ENCODE measurements at places on chromosomes 16 and 17.
A peak's percentile ranks its signal among the peaks of the same experiment; 100 is the strongest.

GRCh38 chr16:85366031-85366763 lies 246.9 kb upstream of the GSE1 start:
- no peak for DNase-seq

GRCh38 chr16:77168901-77169300 lies 22.1 kb upstream of the MON1B start:
- DNase-seq = no peak

DNA sequence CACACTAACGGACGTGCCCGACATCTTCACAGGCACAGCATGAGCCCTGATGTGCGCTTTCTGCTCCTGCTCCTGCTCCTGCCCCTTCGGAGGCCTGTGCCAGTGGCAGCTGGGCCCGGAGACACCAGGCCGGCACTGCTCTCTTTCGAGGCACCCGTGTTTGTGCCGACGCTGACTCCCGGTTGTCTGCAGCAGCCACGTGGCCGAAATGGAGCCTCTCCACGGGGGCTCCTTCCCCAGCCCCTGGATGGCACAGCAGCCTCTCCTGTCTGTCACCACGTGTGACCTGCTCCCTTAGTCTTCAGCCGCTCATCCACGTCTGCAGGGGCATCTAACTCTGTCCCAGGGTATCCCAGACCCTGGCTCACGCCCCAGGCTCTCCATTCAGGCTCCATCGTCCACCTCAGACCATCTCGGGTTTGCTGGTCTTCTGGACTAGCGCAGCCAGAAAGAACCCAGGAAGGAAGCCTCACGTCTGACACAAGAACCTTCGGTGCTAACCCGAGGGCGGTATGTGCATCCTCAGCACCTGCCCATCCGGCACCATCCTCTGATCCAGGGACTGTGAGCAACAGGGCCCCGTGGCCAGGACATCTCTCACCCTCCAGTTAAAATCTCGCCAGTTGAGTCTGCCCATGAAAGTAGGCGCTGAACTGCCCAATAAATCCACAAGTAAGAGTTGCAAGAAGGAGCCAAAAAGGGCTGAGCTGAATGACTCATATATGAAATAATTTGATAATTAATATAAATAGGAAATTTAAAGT lies 4.2 kb upstream of the RPH3AL start:
- no peak for DNase-seq

GRCh38 chr17:60695960-60696359 lies 18.3 kb downstream of the BCAS3 start:
- DNase-seq = no peak

- DNase-seq = no peak
These were observed 523.6 kb downstream of the GRIN2A start for GRCh38 chr16:9658586-9658985.

DNA sequence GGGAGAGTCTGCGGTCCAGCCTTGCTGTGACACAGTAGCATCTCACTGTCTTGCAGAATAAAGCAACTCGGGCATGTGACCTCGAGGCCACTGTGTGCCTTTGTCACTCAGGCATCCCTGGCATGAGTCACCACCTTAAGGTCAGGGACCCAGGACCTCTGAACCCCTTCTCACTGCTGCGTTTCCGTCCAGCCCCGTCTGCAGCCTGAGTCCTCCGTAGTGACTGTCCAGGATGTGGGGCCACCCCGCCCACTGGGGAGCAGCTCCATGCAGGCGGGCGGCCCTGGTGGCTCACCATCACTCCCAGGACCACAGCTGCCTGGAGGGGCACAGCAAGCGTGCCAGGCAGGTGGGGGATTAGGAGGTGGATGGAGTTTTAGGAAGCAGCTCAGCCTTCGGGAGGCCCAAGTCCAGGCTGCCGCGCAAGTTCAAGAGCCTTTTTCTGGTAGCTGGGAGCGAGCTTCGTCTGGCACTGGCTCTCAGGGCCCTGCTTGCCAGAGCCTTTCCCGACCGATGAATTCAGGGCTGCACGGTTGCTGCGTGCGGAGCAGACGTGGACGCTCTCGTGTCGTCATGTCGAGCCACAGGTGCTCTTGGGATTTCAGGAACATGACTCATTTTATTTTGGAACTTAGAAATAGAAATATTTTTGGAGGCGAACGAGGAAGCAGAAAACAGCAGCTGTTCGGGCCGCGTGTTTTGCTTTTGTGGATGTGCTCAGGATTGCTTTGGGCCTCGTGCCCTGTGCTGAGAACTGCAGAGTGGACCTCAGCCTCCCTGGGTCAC lies 16.8 kb downstream of the KCTD5 start:
- DNase-seq = no peak

DNA sequence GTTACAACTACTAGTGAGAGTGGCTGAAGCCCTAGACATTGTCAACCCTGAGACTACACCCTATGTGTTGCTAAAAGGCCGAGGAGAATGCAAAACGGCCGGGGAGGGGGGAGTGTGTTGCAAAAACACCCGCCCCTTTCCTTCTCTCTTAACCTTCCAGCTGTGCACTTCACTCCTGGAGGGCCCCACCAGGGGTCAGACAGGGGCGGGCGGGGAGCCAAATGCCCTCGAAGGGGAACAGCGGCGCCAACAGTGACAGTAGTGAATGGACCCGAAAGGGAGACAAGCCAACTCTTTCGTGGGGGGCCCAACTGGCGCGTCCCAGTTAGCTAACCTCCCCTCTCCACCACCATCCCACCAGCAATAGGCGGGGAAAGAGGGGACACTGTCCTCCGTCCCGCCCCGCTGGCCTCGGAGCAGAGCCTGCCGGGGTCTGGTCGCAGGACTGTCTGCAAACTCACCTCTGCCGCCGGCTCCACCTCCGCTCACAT lies 352 bp downstream of the MARF1 start:
- DNase-seq = peak; percentile 74

DNA sequence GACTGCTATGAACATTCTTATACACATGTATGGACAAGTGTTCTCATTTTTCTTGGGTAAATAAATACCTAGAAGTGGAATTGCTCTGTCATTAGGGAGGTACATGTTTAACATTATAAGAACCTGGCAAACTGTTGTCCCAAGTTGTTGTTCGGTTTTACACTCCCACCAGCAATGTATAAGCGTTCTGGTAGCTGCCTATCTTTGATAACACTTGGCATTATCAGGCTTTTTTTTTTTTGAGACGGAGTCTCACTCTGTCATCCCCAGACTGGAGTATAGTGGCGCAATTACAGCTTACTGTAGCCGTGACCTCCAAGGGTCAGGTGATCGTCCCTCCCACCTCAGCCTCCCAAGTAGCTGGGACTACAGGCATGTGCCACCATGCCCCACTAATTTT lies 16.3 kb downstream of the ATAD5 start:
- DNase-seq = no peak

DNA sequence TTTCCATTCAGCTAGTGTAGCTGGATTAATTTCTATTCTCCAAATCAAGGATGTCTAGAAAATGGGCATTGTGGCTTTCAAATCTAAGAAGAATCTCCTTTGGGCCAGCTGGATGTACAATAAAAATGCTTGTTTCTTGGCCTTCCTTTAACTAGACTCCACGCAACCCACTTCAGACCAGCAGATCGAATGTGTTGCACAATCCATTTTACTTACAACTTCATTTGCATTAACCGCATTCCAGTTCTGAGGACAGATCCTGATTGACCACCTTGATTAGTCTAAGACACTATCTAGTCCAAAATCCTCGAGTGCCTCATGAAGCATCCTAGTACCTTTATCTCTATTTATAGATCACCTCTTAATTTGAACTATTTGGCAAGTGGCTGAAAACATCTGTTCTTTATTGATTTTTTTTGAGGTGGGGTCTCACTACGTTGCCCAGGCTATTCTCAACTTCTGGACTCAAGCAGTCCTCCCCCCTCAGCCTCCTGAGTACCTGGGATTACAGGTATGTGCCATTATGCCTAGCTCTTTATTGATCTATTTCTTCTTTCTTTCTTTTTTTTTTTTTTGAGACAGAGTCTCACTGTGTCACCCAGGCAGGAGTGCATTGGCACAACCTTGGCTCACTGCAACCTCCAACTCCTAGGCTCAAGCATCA lies 20.3 kb upstream of the HAS3 start:
- DNase-seq = no peak

- DNase-seq = peak; percentile 46
These were observed at the start of gene IRX5 for GRCh38 chr16:54930005-54930868. TSS of gene IRX5 (plus strand) at chr16:54930865. CDS start at chr16:54931199, 334 bp downstream.

Data from T-helper 22 cell (primary cell).